Heart left ventricle (tissue), 16 donors: ENCODE measurements at places on chromosomes 6 and 20. TPM values are rescaled to one million over a fixed set of nuclear protein-coding genes. Genes with fewer than 3 reads are reported as not detected.

AURKA gene
- polyA plus RNA-seq = 2.2 TPM

LAMA2 gene
- polyA plus RNA-seq = 34.8 TPM

ZMYND8 gene
- 11.3 TPM for polyA plus RNA-seq

PBOV1 gene
- polyA plus RNA-seq = not detected

- no peaks in the 10 kb centered on the region for H3K36me3 ChIP-seq
- H3K4me1 ChIP-seq = no peaks in the 10 kb centered on the region
- H3K27me3 ChIP-seq = no peaks in the 10 kb centered on the region
- H3K27ac ChIP-seq = peak overlapping the region; percentile 48
Measured at GRCh38 chr6:25312034-25312620, 33.0 kb downstream of the CARMIL1 start.

DNA sequence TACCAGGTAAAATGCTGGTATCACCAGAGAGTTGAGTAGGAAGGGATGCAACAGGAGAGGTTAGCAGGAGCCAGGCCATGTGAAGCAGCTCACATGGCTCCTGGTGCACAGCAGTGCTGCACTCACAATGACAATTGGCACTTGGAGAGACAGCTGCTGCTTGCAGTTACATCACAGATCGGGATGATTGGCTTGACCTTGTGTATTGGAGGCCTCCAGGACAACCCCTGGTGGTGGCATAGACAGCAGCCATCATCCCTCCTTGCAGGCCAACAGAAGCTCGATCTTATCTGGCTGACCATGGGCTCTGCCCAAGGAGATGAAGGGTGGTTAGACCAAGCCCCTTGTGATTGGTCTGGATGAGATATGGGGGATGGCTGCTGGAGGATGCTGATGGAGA lies 73.0 kb downstream of the EYA2 start:
- no peak overlapping the region for H3K27ac ChIP-seq
- no peak for DNase-seq
- H3K27me3 ChIP-seq = no peaks in the 10 kb centered on the region
- no peaks in the 10 kb centered on the region for H3K4me1 ChIP-seq
- no peak overlapping the region for H3K4me3 ChIP-seq
- H3K36me3 ChIP-seq = no peaks in the 10 kb centered on the region

DNA sequence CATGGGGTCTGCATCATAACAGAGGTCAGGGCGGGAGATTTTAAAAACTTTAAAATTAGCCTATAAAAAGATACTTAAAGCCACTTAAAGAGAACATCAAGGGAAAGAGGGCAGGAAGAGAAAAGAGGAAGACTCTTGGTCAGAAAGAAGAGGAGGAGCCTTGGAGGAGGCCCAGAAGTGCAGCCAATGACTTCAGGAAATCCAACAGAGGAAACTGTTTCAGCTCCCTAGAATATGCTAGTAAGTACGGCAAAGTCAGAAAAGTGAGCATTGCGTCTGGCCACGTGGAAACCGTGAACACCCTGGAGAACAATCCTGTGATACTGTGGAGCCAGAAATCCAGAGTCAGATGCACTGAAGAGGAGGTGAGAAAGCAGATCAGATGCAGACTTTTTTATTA lies 22.5 kb upstream of the NHSL1 start:
- no peak for DNase-seq
- no peak overlapping the region for H3K27ac ChIP-seq
- H3K36me3 ChIP-seq = no peaks in the 10 kb centered on the region

GRCh38 chr6:79797912-79798311 lies 149.4 kb downstream of the ELOVL4 start:
- no peak for DNase-seq
- H3K36me3 ChIP-seq = no peaks in the 10 kb centered on the region
- H3K27ac ChIP-seq = no peak overlapping the region

DNA sequence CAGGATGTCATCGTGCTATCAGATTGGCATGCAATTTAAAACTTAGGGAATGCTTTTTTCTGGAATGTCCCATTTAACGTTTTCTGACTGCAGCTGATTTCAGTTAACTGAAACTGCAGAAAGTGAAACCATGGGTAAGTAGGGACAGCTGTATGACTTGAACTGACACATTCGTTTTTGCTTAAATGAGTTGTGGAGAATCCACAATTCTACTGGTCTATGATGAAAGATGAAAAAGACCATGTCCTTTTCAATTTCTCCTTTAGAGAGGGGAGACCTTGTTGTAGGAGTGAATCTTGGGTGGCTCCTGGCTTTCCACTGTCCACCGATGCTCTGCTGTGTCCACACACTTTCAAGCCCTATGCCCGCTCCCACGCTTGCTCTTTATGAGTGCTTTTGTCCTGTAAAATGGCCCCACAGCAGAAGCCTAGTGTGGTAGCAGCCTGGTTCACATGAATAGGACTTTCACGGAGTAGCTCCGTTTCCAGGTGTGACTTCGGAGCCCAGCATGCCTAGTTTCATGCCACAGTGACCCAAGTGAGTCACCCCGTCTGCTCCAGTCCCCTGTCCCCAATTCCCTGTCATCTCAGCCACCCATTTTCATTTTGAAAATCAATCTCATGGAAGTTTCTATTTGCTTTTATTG lies 21.9 kb downstream of the DYNLT1 start:
- H3K27ac ChIP-seq = no peak overlapping the region
- H3K27me3 ChIP-seq = no peaks in the 10 kb centered on the region
- H3K4me3 ChIP-seq = no peak overlapping the region
- no peak for DNase-seq
- H3K4me1 ChIP-seq = peaks cover 15% of the 10 kb centered on the region
- no peaks in the 10 kb centered on the region for H3K36me3 ChIP-seq

- H3K4me3 ChIP-seq = no peak overlapping the region
- H3K36me3 ChIP-seq = no peaks in the 10 kb centered on the region
- DNase-seq = no peak
- H3K27me3 ChIP-seq = peaks cover 35% of the 10 kb centered on the region
- H3K27ac ChIP-seq = no peak overlapping the region
Measured at GRCh38 chr6:41343641-41344187, 8.3 kb downstream of the NCR2 start.

DNA sequence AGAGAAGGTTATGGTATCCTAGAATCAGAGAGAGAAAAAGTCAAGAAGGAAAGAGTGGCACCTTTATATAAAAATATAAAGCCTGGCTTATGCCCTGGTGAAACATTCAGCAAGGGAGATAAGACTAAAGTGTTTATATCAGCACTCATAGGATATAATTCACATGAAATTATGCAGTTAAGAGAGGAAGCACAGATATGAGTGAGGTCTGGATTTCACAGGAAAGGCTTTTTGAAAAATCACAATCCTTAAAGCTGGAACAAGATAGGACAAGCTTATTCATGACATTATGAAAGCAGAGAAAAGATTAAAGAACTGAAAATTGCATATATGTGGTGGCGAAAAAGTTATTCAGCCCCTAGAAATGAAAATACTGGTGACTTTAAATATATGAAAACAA lies 181.2 kb upstream of the FLRT3 start:
- H3K36me3 ChIP-seq = no peaks in the 10 kb centered on the region
- H3K27ac ChIP-seq = no peak overlapping the region
- no peak for DNase-seq

GRCh38 chr20:4063631-4064030 lies 48.3 kb upstream of the RNF24 start:
- H3K36me3 ChIP-seq = no peaks in the 10 kb centered on the region
- H3K27ac ChIP-seq = peak overlapping the region; percentile 77
- H3K27me3 ChIP-seq = no peaks in the 10 kb centered on the region
- H3K4me3 ChIP-seq = no peak overlapping the region
- H3K4me1 ChIP-seq = peaks cover 37% of the 10 kb centered on the region

- no peaks in the 10 kb centered on the region for H3K27me3 ChIP-seq
- H3K27ac ChIP-seq = no peak overlapping the region
- no peak overlapping the region for H3K4me3 ChIP-seq
- DNase-seq = no peak
- no peaks in the 10 kb centered on the region for H3K36me3 ChIP-seq
Measured at GRCh38 chr6:1574890-1575209, 34.9 kb upstream of the FOXC1 start.

GRCh38 chr6:14767226-14767625 lies 478.6 kb upstream of the JARID2 start:
- H3K36me3 ChIP-seq = no peaks in the 10 kb centered on the region
- no peak overlapping the region for H3K27ac ChIP-seq
- no peak overlapping the region for H3K4me3 ChIP-seq

DNA sequence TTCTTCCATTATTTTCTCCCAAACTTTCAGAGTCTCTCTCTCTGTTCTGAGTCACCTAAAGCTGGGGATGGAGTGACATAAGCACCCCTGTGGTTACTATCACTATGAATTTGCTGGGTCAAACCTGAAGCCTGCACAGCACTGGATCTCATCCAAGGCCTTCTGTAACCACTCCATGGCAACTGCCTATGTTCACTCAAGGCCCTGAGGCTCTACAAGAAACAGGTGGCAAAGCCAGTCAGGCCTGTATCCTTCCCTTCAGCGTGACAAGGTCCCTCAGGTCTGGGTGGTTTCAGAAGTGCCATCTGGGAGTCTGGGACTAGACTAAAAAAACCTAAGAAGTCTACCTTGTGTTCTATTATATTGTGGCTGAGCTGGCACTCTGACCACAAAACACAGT lies 1278.8 kb upstream of the EYS start:
- no peak overlapping the region for H3K27ac ChIP-seq
- H3K36me3 ChIP-seq = no peaks in the 10 kb centered on the region
- DNase-seq = no peak
- no peaks in the 10 kb centered on the region for H3K4me1 ChIP-seq

GRCh38 chr6:12291839-12292604 lies 1.9 kb downstream of the EDN1 start:
- peaks cover 16% of the 10 kb centered on the region for H3K4me1 ChIP-seq
- DNase-seq = no peak
- peak overlapping the region; percentile 49 for H3K4me3 ChIP-seq
- no peak overlapping the region for H3K27ac ChIP-seq

DNA sequence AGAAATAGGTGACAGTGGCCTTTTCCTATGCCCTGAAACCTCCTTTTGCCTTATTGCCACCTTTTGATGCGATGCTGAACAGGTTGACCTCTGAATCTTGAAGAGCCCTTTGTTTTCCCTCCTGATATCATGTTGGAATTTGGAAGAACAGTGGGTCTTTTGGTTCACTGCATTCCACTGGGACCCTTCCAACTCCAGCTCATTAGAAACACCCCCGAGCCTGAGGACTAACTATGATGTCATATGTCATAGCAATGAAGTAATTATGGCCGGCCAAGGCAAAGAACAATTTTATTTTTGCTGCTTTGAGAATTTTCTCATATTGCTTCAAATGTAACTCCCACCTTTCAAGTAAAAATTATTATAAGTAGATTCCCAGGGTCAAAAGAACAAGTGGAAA lies 353.4 kb upstream of the JAG1 start:
- no peaks in the 10 kb centered on the region for H3K4me1 ChIP-seq
- H3K36me3 ChIP-seq = no peaks in the 10 kb centered on the region
- no peak overlapping the region for H3K27ac ChIP-seq
- H3K27me3 ChIP-seq = no peaks in the 10 kb centered on the region
- H3K4me3 ChIP-seq = no peak overlapping the region

- no peak overlapping the region for H3K27ac ChIP-seq
- DNase-seq = peak; percentile 36
- H3K4me1 ChIP-seq = peaks cover 53% of the 10 kb centered on the region
- H3K36me3 ChIP-seq = peaks cover 99% of the 10 kb centered on the region
Measured at GRCh38 chr6:25971187-25971821, 8.7 kb downstream of the TRIM38 start.
